NCI-H1436 treated with DMSO at 0.1 percent for 48 hours (cell line): ENCODE measurements at places on chromosomes 16 and 17.

- no peak for DNase-seq
Observed at GRCh38 chr17:47318197-47318918, 5.4 kb upstream of the EFCAB13 start.

GRCh38 chr16:10036956-10037355 lies 145.3 kb downstream of the GRIN2A start:
- no peak for DNase-seq

- DNase-seq: no peak
Observed at GRCh38 chr16:19700319-19700781, 17.7 kb downstream of the KNOP1 start.

DNA sequence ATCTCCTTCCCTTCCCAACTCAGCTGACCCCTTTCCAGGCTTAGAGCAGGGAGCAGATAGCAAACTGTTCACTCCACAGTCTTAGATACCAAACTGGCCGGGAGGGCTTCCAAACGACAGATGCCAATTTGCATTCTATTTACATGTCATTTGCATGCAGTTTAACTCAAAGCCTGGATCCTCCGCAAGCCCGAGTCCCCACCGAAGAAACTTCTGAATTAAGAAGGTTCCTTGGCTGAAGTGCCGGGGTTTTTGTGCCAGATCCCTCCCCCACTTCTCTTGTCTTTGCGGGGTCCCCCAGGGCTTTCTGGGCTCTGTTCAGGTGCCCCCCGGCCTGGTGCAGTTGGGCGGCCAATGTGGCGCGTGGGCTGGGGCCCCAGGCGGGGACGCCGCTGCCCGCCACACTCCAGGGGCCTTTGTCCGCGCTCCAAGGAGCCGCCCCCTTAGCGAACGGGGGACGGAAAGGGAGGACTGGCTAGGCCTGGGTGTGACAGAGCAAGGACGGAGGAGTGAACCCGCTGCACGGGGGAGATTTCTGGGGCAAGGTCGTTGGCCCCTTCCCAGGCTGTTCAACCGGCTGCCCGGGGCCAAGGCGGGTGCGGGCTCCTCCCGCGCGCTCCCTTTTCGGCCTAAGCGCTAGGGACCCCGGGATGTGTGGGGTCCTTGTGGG lies 1.2 kb downstream of the GPRC5B start:
- DNase-seq: no peak

GRCh38 chr17:61442878-61443474 lies 9.2 kb upstream of the TBX4 start:
- DNase-seq: no peak

DNA sequence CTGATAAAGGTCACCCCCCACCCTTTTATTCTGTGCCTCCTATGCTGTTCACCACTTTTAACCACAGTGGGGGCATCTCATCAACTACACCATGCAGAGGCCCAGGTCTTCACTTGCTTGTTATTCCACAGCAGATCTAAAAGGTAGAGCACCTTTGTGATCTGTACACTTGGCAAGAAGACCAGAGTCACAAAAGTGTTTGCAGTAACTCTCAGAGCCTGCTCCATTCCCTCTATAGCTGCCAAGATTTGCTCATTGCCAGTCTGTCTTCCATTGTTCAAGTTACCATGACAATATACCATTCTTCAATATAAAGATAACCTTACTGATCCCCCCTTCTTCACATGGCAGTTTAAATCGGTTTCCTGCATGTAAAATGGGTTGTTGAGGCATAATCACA lies 180.0 kb downstream of the TOX3 start:
- no peak for DNase-seq

DNA sequence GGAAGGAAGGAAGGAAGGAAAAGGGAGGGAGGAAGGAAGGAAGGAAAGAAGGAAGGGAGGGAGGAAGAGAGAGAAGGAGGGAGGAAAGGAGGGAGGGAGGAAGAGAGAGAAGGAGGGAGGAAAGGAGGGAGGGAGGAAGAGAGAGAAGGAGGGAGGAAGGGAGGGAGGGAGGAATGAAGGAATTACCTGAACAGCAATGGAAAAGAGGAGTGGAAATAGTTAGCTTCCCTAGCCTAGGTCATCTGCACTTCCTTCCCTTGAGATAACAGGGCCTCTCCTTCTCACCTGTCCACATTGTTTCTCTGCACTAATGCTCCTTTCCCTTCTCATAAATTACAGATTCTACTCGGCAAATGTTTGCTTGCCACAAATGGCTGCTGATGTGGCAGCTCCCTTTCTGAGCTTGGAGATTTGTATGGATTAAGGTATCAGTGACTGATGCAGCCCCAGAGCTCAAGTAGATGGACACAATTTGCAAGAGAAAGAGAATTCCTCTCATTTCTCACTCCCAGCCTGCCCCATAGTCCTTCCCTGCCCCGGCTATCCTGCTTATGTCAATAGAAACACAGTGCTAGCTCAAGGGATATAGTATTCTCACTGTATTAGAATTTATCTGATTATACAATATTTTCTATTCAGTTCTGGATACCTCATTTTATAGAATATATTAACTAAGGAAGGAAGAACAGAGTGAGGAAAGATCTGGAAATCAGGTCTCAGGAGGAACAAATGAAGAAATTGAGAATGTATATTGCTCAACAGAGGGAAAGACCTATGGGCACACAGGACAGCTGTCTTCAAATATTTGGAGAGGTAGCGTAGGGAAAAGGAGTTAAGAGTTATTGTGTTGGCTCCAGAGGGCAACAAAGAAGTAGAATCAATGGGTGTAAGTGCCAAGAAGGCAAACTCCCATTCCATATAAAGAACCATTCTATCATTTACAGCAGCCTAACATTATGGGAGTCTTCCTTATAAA lies 14.6 kb downstream of the HOXB1 start:
- no peak for DNase-seq

- DNase-seq: no peak
Observed at GRCh38 chr16:55824473-55825000, 8.4 kb downstream of the CES1 start.

DNA sequence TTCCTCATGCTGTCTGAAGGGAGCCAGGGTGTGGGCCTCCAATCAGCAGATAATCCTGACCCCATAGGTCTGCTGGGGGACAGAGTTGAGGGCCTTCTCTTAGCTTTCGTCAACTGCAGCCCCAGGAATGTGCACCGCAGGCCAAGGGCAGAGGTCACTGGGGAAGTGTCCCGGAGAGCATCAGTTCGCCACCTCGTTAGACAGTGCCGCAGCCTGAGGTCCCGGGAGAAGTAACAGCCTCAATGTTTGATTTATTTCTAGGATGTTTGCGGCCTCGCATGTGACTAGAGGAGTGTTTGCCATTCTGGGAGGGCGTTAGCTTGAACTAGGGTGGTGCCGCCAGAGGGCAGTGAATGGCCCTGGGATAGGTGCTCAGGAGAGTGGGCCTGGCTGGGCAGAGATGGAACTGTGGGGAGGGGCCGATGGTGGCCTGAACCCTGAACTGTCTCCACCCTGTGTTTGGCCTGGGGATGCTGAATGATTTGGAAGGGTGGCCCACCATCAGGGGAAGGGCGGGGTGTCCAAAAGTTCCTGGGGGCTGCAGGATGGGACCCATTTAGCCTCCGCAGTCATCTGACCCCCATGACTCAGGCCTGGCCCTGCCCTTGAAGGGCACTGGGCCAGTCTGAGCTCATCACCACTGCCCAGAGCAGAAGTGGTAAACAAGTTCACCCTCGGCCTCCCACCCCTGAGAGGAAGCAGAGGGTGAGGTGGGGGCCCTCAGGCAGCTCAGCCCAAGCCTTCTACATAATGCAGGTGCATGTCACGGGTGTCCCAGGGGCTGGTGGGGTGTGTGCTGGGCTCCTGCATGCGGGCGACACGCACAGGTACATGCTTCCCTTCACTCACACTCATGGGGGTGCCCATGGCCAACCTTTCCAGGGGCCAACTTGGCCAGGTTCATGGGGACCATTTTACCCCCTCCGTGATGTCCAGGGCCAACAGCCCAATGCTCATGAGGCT lies 12.4 kb upstream of the TAC4 start:
- DNase-seq: no peak

DNA sequence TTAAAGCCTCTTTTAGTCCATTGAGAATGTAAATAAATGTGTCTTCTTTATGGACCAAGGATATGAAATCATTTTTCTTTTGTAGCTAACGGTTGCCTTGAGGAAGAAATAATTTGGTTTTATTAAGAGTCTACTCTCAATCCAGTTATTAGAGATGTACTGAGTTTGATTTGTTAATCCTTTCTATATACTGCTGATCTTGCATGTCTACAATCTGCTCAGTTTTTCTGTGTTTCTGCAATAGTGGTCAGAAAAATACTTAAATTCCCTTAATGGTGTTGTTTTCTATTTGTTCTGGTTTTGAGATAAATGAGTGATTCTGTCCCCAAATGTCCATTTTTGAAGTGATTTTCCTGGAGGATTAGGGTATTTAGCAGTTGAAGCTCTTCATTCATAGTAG lies 54.9 kb downstream of the CYLD start:
- no peak for DNase-seq

- no peak for DNase-seq
Observed at GRCh38 chr17:74520790-74521480, 10.3 kb downstream of the CD300LB start.

GRCh38 chr17:65173284-65173793 lies 36.2 kb downstream of the RGS9 start:
- DNase-seq: no peak

GRCh38 chr16:81676883-81677737 lies 102.0 kb upstream of the PLCG2 start:
- no peak for DNase-seq

- no peak for DNase-seq
Observed at GRCh38 chr17:77409282-77410161, 268.8 kb downstream of the SEC14L1 start.

DNA sequence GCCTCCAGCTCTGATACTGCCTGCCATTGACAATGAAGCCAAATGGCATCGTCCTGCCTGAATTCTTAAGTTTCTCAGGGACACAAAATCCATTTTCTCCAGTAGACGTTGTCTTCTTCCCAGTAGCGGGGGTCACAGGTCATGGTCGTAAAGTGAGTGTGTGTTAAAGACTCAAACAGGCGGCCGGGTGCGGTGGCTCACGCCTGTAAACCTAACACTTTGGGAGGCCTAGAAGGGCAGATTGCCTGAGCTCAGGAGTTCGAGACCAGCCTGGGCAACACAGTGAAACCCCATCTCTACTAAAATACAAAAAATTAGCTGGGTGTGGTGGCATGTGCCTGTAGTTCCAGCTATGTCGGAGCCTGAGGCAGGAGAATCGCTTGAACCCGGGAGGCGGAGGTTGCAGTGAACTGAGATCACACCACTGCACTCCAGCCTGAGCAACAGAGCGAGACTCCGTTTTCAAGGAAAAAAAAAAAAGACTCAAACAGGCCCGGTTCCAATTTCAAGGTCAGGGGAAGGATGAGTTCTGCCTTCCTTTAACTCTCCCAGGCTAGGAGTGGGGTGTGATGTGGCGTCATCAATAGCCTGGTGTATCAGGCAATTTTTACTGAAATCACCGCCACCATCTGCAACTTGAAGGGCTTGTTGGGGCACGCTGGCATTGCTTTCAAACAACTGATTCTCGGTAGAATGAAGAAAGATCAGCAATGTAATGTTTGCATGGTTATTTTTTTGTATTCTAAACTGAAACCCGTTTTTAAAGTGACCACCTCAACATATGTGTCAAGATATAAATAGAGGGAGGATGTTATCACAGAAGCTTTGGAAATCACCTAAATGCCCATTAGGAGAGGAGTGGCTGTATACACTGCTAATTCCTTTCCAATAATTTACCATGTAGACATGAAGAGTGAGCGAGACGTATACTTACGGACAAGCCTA lies 91.0 kb downstream of the WSCD1 start:
- DNase-seq: no peak

- DNase-seq: no peak
Observed at GRCh38 chr17:65794572-65794971, 233.1 kb upstream of the AXIN2 start.

GRCh38 chr17:44903012-44903685 lies 3.9 kb upstream of the EFTUD2 start:
- DNase-seq: no peak

- no peak for DNase-seq
Observed at GRCh38 chr17:59804901-59805465, 87.8 kb downstream of the TUBD1 start.

DNA sequence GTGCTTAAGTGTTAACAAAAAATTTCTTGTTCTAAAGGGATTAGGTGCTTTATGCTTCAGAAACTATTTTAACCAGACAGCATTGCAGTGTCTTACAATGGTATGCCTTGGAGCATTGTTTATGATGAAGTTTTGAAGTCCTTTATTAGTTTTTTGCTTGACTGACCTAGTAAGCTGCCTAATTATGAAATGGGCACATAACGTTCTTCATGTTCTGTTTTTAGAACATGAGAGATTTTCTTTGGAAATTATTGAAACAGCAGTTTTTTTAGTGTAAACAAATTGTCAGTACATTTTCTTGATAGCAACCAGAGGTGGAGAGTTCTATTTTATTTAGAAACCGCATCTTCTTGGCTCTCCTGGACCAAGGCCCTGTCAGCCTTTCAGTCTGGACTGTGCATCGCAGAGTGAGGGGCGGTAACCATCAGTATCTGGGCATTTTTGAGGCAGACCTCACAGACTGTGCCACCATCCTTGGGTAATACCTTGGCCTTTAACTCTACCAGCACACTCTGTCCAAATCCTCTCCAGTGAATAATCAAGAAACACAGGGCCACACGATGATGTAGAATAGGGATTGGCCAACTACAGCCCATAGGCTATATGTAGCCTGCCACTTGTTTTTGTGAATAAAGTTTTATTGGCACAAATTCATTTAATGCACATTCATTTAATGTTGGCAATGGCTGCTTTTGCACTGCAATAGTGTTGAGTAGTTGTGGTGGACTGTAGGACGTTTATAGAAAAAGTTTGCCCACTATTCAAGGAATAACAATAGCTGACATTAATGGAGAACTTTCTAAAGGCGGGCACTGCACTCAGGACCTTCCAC lies 81.1 kb downstream of the VPS35L start:
- no peak for DNase-seq

DNA sequence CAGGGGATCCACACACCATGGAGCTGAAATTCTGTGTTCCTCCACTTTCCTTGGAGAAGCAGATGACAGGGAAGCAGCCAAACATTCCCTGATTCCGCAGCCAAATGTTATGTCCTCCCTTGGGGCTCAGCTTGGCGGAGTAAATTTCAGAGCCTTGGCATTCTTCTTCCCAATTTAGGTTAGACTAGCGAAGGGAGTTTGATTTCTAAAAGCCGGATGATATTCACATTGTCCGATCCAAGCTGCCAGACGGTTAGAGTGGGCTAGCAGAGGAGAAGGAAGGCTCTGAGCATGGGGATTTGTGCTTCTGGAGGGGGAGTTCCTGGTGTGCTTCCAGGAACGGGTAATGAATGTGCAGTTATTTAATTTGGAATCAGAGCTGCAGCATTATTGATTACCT lies 380.4 kb upstream of the EEF2KMT start:
- no peak for DNase-seq

GRCh38 chr17:78986649-78987328 lies 7.1 kb upstream of the LGALS3BP start:
- peak; percentile 16 for DNase-seq

GRCh38 chr17:56808503-56808902 lies 25.2 kb downstream of the C17orf67 start:
- no peak for DNase-seq
